ENCODE measurements at places on chromosomes 2 and 18. TPM values are rescaled to one million over a fixed set of nuclear protein-coding genes. Genes with fewer than 3 reads are reported as not detected.

- no peaks in the 10 kb centered on the region for H3K36me3 ChIP-seq
- no peak overlapping the region for H3K27ac ChIP-seq
- H3K4me1 ChIP-seq = no peaks in the 10 kb centered on the region
- no peak overlapping the region for H3K4me3 ChIP-seq
- no peak for DNase-seq
- H3K27me3 ChIP-seq = peaks cover 12% of the 10 kb centered on the region
Observed at GRCh38 chr2:72111061-72111460, 36.6 kb downstream of the CYP26B1 start.

DNA sequence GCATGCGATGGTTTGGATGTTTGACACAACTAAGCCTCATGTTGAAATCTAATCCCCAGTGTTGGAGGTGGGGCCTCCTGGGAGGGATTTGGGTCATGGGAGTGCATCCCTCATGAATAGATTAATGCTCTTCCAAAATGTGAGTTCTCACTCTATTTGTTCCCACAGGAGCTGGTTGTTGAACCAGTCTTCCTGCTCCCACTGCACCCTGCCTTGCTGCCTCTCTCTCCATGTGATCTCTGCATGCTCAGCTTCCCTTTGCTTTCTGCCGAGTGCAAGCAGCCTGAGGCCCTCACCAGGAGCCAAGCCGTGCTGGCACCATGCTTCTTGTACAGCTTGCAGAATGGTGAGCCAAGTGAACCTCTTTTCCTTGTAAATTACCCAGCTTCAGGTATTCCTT lies 206.8 kb downstream of the VAPA start:
- H3K36me3 ChIP-seq = no peaks in the 10 kb centered on the region
- H3K27ac ChIP-seq = no peak overlapping the region
- no peaks in the 10 kb centered on the region for H3K27me3 ChIP-seq
- peaks cover 7% of the 10 kb centered on the region for H3K4me1 ChIP-seq
- no peak overlapping the region for H3K4me3 ChIP-seq

- peak overlapping the region; percentile 78 for H3K27ac ChIP-seq
- no peaks in the 10 kb centered on the region for H3K4me1 ChIP-seq
- H3K4me3 ChIP-seq = no peak overlapping the region
- no peak for DNase-seq
- peaks cover 19% of the 10 kb centered on the region for H3K36me3 ChIP-seq
Observed at GRCh38 chr2:86147793-86148192, 41.8 kb downstream of the PTCD3 start.

Gene CTAGE1
- not detected for polyA plus RNA-seq

Gene LRRC30
- polyA plus RNA-seq = not detected

Gene SOX11
- not detected for polyA plus RNA-seq

Gene CDH2
- polyA plus RNA-seq = not detected

Gene ANKRD30B
- 0.11 TPM for polyA plus RNA-seq

Gene GBX2
- polyA plus RNA-seq = not detected

DNA sequence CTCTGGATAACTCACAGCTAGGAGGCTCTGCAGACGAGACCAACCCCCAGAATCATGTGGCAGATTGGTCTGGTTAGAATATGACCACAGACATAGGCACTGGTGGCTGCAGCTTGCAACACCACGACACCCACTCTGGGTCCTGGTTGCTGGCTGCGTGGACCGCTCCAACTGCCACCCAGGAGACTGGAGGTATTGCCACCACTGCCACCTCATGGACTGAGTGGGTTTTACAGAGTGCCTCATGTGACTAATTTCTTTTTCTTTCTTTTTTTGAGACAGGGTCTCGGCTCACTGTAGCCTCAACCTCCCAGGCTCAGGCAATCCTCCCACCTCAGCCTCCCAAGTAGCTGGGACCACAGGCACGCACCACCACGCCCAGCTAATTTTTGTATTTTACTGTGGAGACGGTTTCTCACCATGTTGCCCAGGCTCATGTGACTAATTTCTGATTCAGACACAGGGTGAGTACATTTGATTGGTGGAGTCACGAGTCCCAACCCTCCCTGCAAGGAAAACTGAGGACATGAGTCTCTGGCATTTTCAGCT lies 29.9 kb upstream of the NT5DC4 start:
- DNase-seq = peak; percentile 46
- no peaks in the 10 kb centered on the region for H3K36me3 ChIP-seq
- peak overlapping the region; percentile 70 for H3K27ac ChIP-seq
- no peak overlapping the region for H3K4me3 ChIP-seq
- no peaks in the 10 kb centered on the region for H3K27me3 ChIP-seq

- DNase-seq = no peak
- H3K4me1 ChIP-seq = no peaks in the 10 kb centered on the region
- no peak overlapping the region for H3K27ac ChIP-seq
- no peak overlapping the region for H3K4me3 ChIP-seq
- H3K36me3 ChIP-seq = no peaks in the 10 kb centered on the region
Observed at GRCh38 chr18:53909668-53910067, 314.8 kb downstream of the MBD2 start.

Gene CDKL4
- polyA plus RNA-seq = not detected

Gene NEU2
- not detected for polyA plus RNA-seq
